ENCODE measurements at places on chromosomes 2 and 18.

GRCh38 chr2:160956243-160956802, 203.9 kb upstream of the TANK start:
- DNase-seq = no peak

GRCh38 chr18:77038182-77038858, 94.3 kb downstream of the MBP start:
- DNase-seq = no peak

GRCh38 chr2:231228223-231228622, 29.8 kb downstream of the ARMC9 start:
- DNase-seq = no peak

GRCh38 chr2:98158305-98158704, 71.3 kb downstream of the VWA3B start:
- DNase-seq = no peak

DNA sequence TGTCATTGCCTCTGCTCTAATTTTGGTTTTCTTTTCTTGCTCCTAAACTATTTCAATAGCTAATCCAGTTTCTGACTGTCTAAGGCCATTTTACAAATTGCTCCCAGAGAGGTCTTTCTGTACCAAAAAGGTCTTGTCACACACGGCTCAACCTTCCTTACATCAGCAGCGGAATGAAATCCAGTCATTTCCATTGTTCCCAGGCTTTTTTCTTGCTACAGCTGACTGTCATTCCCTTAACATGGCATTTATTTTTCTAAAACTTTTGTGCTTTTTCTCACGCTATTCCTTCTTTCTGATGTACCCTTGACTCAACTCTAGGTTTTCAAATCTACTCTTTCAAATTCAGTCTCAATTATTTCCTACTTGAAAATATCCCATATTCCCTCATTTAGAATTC, 24.3 kb downstream of the FAM171B start:
- DNase-seq = no peak

DNA sequence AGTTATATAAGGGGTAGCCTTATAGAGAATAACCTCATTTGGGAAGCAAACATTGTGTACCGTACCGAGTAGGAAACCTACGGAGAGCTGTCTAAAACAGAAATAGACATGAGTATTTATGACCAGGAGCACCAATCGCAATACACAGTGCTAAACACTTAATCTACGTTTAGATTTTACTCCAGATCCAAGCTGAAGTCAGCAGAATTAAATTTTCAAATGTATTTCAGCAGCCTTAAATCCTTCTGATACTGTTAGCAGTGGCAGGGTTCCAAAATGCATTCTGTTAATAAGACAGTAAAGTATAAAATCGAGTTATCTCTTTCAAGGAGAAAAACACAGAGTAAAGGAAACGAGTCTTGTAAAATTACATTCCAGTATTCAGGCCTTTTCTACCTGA, 118.1 kb upstream of the ZNF521 start:
- no peak for DNase-seq

- no peak for DNase-seq
These were observed 766.4 kb upstream of the FAM98A start for GRCh38 chr2:34365512-34365911.

- no peak for DNase-seq
These were observed 58.4 kb downstream of the SPIRE1 start for GRCh38 chr18:12599543-12599942.

DNA sequence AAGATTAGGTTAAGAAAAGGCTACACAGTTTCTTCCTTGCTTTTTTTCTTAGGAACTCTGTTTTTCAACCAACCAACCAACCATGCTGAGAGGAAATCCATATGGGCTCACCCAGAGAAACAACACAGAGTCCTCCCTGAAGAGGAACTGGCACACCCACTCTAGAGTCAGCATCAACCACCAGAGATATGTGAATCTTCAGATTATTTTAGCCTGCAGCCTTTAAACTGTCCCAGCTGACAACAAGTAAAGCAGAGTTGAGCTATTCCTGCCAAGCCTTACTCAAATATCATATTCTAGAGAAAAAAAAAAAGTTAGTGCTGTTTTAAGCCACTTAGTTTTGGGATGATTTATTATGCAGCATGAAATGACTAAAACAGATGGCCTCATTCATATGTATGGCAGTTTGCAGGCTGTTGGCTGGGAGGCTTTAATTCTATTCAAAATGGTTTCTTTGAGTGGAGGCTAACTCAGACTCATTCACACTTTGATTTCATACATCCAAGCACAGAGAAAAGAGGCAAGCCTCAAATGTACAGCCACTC, 1637.7 kb upstream of the LRRTM1 start:
- DNase-seq = no peak

- peak; percentile 40 for DNase-seq
These were observed 46.3 kb downstream of the C1QL2 start for GRCh38 chr2:119112230-119112629.

DNA sequence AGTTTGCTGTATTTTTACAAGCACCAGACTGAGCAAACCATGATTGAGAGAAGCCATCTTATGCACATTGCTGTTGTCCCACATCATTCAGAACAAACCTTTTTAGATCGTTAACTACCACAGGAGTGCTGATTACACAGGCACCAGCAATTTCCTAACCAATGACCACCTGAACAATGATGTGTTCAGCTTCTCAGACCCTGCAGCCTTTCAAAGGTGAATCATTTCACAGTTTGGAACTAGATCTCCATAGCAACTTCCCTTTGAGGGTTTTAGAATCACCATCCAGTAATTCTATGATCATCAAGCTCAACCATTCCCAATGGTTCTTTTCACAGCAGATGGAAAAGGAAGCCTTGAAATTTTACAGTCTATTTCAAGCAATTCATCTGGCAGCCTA, 71.4 kb downstream of the OLA1 start:
- no peak for DNase-seq

DNA sequence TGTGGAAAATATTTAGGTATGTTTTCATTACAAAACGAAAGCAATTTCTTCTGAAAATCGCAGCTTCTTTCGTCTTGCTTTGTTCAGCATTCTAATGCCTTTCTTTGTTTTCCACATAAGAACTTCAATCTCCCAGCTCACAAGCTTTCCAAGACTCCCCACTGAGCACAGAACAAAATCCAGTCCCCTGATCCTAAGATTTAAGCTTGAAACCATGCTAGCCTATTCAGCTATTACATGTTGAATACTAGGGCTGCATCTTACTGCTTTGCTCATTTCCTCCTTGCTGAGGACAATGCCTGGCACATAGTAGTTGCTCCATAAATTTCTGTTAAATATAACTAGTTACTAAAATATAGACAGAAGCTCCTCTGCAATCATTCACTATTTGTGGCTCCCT, 160.6 kb downstream of the GALNT3 start:
- DNase-seq = no peak

- DNase-seq = no peak
These were observed 37.0 kb downstream of the ZC3H8 start for GRCh38 chr2:112217854-112218253.

DNA sequence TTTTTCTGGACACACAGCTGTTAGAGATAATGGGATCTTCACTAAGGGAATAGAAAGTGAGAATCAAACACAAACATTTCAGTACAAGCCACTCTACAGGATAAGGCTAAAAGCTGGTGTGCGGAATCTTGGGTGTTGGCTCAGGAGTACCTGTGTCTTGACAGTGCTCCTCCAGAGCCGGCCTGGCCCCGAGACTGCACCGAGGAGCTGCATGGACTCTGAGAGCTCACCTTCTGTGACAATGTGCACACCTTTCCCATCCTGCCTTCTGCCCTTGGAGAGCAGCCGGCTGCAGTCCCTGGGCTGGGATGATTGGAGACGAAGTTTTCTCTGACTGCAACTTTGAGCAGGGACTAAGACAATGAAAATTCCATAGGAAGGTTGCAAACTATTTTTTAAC, 89.1 kb downstream of the TMEM182 start:
- no peak for DNase-seq

- DNase-seq = no peak
These were observed 1047.6 kb upstream of the FANCL start for GRCh38 chr2:59288771-59289170.

DNA sequence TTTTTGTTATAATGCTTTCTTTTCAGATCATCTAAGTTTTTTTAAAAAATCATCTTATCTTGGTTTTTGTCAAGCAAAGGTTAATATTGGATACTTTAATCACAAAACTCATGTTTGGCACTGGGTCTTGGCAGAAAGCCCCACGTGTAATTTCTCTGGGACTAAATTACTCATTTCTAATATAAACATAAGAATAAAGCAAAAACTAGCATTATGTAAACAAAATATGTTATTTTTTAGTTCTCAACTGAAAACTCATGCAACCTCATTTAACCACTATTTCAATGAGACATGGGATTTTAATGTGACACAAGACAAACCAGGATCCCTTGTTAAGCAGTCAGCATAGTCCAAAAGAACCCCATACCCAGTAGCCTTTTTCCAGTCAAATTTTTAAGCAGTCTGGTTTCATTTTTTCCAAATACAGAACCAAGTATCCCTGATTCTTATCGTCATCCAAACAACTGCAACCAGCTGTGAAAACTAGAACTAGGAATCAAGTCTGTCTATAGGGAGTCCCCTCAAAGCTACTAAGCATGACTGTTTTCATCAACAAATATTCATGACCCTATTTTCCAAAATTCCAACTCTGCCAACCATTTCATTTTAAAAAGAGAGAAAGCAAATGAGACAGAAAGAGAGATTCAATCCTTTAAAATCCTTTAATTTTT, 27.1 kb downstream of the PID1 start:
- no peak for DNase-seq

GRCh38 chr2:47002480-47003381, 87.1 kb upstream of the MCFD2 start:
- no peak for DNase-seq

- no peak for DNase-seq
These were observed 4.0 kb downstream of the SDC1 start for GRCh38 chr2:20220806-20221554.

DNA sequence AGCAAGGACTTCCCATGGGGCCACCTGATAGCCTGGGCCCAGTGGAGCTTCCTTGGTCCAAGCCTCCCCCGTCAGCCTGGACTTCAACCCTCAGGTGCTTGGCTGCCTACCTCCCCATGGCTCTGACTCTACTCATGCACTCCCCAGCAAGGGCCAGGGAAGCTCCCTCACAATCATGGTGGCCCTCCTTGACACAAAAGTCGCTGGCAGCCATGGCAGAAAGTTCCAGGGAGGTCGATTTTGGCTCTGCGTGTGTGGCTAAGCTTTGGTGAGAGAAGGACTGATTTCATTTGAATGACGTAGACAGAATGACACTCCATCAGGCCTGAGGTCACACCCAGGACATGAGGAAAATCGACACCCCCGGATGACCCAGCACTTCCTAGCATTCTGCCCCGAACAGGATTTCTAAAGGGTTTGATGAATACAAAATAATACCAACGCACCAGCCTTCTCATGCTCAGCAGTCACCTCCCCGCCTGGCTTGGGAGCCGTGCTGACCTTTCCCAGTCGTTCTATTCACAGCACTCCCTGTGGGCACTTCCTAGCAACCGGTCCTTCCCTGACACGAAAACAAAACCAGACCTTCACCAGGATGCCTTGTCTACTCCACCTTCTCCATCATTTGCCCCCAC, 52.7 kb downstream of the LBH start:
- no peak for DNase-seq

DNA sequence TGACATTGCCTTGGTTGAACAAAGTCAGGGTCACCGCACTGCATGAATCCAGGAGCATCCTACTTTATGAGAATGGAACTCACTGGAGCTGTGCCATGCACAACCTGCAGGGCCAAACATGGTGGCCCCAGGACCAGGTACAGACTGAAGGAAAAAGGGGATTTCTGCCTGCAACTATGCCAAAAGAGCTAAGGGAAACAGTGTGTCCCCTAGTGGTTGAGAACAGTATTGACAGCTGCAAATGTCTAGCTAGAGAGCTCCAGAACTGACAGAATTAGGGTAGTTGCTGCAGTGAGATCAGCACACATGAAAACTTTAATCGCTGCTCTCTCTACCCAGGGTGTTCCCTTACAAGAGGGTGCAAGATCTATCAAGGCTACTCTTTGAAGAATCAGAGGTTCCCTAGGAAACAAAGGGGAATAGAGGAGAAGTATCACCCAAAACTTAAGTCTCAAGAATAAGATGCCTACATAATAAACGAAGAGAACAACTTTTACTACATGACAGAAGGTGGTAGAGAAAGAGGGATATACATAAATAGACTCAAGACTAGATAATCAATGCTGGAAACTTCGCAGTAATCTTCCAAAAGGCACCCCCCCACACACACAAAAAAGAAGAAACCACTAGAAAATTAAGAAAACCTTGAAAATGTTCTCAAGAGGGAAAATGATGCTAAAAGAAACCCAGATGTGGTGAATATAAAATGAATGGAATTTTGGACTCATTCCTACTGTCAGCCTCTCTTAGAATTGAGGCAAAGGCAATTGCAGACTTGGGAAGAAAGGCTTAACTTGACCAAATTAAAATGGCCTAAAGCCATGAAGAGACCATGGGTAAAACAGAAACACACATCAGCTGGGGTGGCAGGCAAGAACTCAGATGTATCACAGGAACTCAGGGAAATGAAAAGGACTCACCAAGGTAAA, 43.6 kb upstream of the IHH start:
- DNase-seq = no peak

DNA sequence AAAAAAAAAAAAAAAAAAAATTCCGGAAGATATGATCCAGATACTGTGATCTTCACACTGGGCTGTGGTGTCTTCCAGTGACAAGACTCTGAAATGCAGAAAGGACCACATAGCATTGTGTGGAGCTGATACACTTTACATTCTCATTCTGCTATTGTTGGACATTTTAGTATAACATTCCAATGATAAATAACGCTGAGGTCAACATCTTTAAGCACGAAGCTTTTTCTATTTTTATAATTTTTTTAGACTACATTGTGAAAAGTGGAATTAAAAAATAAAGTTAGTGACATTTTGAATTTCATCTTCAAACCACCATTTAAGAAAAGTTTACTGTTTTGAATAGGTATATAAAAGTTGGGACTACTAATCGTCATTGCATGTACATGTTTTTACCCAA, 62.7 kb downstream of the CDCA7 start:
- DNase-seq = no peak

- no peak for DNase-seq
These were observed 266.1 kb downstream of the SOCS6 start for GRCh38 chr18:70554854-70555445.

DNA sequence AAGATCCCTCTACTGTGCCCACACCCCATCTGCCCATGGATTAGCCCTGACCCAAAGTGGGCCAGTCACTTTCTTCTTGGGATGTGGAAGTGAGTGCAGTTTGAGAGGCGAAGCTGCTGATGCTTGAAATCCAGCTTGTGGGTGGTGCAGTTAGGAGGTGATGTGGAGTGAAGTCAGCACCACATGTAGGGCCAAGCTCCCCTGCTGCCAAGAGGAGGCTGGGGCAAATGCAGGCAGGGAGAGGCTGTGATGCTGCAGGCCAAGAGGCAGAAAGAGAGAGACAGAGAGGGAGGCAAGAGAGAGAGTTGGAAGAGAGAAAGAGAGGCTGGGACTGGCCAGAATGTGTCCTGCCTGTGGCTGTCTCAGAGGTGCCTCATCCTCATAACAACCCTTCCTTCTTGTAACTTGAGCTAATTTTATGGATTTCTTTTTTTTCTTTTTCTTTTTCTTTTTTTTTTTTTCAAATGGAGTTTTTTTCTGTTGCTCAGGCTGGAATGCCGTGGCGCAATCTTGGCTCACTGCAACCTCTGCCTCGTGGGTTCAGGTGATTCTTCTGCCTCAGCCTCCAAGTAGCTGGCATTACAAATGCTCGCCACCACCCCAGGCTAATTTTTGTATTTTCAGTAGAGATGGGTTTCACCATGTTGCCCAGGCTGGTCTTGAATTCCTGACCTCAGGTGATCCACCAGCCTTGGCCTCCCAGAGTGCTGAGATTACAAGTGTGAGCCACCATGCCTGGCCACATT, 35.3 kb upstream of the CAB39 start:
- DNase-seq = no peak

GRCh38 chr2:12734914-12735654, 18.3 kb downstream of the TRIB2 start:
- no peak for DNase-seq
